ENCODE measurements at places on chromosomes 16 and 17.

GRCh38 chr17:7548585-7549400 is at the start of gene TNFSF12:
TNFSF12 (plus strand) TSS chr17:7549058; CDS start chr17:7549154, 96 bp downstream.
- peak; percentile 77 for DNase-seq

DNA sequence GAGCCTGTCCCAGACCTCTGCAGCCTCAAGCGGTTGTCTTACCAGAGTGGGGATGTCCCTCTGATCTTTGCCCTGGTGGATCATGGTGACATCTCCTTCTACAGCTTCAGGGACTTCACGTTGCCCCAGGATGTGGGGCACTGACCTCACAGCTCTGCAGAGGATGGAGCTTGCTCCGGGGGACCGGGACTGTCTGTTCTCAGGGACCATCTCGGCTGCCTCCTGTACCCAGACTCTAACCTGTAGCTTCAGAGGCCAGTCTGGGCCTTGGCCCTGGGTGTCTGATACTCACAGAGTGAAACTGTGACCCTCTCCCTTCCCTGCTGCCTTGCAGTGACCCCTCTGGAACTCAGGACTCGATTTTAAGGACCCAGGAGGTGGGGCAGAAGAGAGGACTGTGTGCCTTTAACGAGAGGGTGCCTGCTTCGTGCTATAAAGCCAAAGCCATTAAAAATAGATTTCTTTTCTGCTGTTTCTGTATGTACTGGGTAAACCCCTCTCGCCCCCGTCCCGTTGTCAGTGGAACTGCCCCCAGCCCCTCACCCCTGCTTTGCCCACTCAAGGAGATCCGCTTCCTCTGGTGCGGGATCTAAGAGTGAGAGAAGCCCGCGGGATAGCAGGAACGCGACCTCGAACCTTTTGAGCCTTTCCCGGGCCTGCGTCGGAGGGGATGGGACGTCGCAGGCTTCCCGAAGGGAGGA is 1.1 kb upstream of the LLGL2 start:
- no peak for DNase-seq

GRCh38 chr16:86519649-86520316 is 9.5 kb downstream of the FOXF1 start:
- DNase-seq = peak; percentile 80

DNA sequence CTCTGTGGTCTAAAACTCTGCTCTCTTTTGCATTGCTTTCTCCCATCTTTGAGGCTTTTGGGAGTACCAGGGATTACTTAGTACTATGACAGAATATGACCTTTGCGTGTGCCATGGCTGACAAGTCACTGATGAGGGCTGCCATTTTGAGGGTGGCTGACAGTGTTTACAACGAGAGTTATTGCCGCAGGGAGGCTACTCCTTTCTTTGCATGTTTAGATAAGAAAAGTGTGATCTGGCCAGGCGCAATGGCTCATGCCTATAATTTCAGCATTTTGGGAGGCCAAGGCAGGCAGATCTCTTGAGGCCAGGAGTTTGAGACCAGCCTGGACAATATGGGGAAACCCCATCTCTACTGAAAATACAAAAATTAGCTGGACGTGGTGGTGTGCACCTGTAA is 77.5 kb downstream of the GSG1L start:
- no peak for DNase-seq

DNA sequence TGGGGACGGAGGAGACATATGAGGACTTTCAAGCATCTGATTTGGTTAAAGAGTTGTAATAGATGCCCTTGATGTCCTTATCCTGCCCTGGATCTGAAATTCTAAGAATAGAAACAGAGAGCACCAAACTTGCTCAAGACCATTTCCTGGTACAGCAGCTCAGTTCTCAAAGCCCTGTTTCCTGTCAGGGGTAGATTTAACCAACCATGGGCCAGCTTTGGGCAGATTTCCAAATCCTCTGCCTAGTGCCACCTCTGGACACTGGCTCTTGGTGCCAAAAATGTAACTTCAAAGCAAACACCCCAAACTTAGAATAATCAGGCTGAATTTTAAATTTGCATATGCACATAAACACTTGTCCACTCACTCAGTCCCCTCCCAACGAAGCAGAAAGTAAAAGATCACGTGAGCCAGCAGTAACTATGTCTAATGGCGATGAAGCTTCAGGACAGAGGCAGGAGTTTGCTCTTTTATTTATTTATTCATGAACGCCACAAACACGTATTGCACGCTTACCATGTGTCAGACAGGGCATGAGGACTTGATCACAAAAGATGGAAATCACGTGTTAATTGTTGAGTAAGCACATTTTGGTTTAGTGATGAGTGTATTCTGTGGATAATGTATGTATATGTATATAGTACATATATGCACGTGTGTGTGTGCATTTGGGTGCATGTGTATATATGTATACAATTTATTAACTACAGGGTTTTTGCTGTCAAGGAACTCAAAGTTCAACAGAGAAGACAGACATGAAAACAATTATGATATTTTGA is 23.1 kb upstream of the SDK2 start:
- DNase-seq = no peak

Measured in AG20443 (cell line).